ENCODE measurements at places on chromosomes 16 and 17. TPM values are rescaled to one million over a fixed set of nuclear protein-coding genes. Genes with fewer than 3 reads are reported as not detected.

The C16orf46 gene
- polyA plus RNA-seq, result 0.26 TPM

The KRTAP9-2 gene
- not detected for polyA plus RNA-seq

The PDILT gene
- not detected for polyA plus RNA-seq

The HS3ST2 gene
- polyA plus RNA-seq, result not detected

The CEMP1 gene
- not detected for polyA plus RNA-seq

The TRIM72 gene
- polyA plus RNA-seq, result not detected

The CRISPLD2 gene
- 0.14 TPM for polyA plus RNA-seq

The PSMD3 gene
- polyA plus RNA-seq, result 120 TPM

The GRAPL gene
- 20.7 TPM for polyA plus RNA-seq

The CCDC78 gene
- polyA plus RNA-seq, result 0.50 TPM

The TTYH2 gene
- polyA plus RNA-seq, result 2.0 TPM

The SCGB1C2 gene
- not detected for polyA plus RNA-seq

The GLP2R gene
- polyA plus RNA-seq, result not detected

The CTRB2 gene
- not detected for polyA plus RNA-seq

All from endothelial cell of umbilical vein (primary cell).